Activated CD4-positive, alpha-beta T cell treated with anti-CD3 and anti-CD28 coated beads, Interleukin-2, amount 50 U/mL, for 24 hours (primary cell): ENCODE measurements at places on chromosomes 7 and 10.

GRCh38 chr10:122733931-122734665 is 34.5 kb upstream of the C10orf120 start:
- DNase-seq, result no peak

DNA sequence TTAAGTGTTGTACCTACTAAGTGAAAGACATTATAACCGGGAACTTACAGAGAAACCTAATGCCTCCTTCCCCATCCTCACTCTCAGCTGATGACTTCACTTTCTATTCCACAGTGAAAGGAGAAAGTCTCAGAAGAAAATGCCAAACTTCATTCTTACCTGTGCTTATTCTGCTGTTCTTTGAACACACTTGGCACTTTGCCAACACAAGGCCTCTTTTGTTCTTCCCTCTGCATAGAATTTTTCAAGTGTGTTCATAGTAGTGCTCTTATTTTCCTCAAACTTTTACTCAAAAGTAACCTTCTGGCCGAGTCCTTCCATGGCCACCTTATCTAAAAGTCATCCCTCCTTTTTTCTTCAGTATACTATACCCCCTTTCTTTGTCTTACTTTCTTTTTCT is 59.4 kb upstream of the ETV1 start:
- no peak for DNase-seq

DNA sequence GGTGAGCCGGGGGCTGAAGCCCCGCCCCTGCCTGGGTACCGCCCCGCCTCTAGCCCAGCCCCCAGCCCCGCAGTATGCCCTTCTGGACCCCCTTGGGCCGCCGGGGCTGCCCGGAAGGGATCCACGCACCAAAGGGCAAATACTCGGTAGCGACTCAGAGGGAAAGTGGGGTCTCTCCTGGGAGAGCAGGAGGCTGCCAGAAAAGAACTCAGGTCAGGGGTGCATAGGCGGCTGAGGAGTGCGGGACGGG is 796 bp downstream of the FBXL15 start:
- DNase-seq, result no peak

- DNase-seq, result no peak
These were observed 4.6 kb upstream of the NANOS1 start for GRCh38 chr10:119024882-119025281.

DNA sequence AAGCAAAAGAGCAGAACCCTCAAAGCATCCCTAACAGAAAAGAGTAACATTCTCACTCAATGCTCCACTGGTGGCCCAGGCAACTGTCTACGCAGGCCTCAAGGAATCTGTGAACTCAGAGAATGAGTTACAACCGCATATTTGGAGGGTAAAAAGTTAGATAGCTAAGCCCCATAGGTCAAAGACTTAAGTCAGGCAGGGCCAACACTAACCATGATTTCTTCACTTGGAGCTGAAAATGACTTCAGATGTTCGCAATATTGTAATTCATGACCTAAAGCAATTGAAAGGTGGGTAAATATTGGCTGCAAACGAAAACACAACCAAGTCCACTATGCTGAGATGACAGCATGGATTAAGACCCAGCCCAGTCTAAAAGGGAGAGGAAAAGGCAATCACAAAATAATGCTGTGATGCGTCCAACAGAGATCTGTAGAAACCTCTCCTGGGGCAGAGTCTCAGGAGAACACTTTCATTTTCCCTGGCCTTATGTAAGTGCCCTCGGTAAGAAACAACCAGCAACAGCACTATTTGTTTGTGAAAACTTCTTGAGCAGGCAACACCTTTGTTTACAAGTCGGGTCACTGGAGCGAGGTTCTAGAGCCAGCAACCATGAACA is 176.5 kb downstream of the TNS3 start:
- DNase-seq, result no peak
